SIG-M5 (cell line): ENCODE measurements at places on chromosomes 11 and 22.

- no peak for DNase-seq
These were observed 4.0 kb downstream of the YPEL4 start for GRCh38 chr11:57645689-57646085.

DNA sequence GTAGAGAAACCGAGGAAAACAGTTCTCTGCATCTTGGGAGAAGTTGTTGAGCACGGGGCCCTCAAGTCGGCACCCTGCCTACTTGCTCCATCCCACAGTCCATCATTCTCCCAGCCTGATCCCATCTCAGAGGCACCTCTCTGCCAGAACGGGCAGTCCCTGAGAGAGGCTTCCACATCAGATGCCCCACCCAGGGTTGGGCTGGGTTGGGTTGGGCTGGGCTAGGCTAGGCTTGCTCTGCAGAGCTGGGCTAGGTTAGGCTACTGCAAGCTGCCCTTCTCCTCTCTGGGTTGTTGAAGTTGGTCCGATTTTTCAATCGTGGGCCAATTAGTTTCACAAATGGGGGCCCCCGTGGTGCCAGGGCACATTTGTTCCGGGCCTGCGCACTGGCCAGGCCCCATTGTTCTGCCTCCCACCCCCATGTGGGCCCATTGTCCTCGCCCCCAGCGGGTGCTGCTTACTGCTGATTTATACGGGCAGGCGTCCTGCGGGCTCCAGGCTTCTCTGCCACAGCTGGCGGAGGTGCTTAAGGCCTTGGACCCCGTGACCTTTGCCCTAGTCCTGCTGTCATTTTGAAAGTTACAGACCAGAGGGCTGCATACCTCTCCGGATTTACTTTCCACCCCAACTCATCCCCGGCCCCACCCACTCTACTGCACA lies 63.7 kb upstream of the NNMT start:
- no peak for DNase-seq

GRCh38 chr22:30390974-30391691 lies 3.9 kb upstream of the RNF215 start:
- no peak for DNase-seq

- no peak for DNase-seq
These were observed 26.3 kb upstream of the ISX start for GRCh38 chr22:35039625-35040024.
